Stimulated activated CD8-positive, alpha-beta memory T cell treated with anti-CD3 and anti-CD28 coated beads, Interleukin-4, amount 100 ng/mL, for 4 hours (primary cell): ENCODE measurements at places on chromosomes 12 and 14.
A peak's percentile ranks its signal among the peaks of the same experiment; 100 is the strongest.

GRCh38 chr14:61101803-61102548, 120.9 kb downstream of the SLC38A6 start:
- no peak for DNase-seq

GRCh38 chr14:64726585-64726890, 22.3 kb downstream of the PLEKHG3 start:
- no peak for DNase-seq

DNA sequence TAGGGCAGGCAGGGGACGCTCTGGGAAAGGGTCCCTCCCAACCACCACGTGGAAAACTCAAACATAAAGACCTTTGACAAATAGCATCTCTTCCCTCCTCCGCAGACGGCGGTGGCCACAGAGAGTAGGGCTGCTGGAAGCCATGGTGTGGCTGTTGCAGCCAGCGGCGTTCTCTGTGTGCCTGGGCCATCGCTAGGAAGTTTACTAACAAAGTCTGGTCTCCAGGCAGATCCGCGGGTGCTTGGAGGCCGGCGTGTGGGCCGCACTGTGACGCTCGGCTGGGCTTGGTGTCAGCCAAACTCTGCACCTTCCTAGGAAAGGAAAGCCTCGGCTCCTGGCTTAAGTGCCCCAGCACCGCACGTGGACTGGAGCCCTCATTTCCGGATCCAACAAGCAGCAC, 65.6 kb downstream of the CCDC88C start:
- DNase-seq, result no peak

DNA sequence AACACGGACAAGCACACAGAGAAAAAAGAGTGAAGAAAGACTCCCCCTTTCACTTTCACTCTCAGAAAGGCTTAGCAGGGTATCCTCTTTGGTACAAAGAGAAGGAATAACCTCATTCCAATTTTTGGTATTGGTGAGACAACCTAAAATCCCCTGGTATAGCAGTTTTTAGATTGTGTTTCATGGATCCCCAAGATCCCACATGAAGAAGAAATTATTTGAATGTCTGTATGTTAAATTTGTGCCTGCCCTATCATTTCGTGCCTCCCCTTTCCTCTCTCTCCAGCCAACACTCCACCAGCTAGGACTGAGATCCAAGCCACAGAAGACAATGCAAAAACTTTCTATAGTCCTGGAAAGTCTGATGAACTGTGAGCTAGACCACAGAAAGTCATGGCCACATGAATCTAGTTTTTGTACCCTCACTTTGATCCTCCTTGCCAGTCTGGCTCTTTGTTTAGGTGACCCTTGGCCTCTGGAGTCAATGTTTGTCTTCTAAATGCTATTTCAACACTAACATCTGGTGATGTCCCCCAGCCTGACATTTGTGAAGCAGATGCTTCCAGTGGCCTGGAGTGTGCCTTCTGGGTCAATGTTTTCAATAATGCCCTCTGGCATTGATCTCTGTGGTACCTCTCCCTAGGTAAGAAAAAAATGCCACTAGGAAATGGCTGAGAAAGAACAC, 181.9 kb upstream of the BMP4 start:
- DNase-seq, result no peak

GRCh38 chr14:103512701-103513611, 9.7 kb downstream of the CKB start:
- DNase-seq, result no peak

DNA sequence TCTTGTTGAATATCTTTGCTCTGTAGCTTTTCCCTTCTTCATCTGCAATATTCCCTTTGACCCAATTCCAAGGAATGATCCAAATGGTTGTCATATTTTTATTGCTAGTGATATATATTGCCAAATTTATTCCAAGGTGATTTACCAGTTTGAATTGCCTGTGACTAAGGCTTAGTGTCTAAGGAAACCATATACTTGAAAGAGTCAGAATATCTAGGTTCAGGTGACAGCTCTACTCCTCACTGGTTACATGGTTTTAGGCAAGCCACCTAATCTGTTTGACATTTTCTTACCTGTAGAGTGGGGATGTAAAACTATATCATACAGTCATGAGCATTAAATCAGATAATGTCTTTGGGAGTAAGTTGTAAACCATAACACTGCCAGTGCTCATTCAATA, 473.8 kb downstream of the NPAS3 start:
- no peak for DNase-seq

- DNase-seq, result no peak
Observed at GRCh38 chr12:81705586-81705985, 53.6 kb downstream of the PPFIA2 start.

- no peak for DNase-seq
Observed at GRCh38 chr14:57686304-57686703, 179.6 kb downstream of the SLC35F4 start.

GRCh38 chr14:71341156-71341555, 433.9 kb downstream of the PCNX1 start:
- DNase-seq, result no peak

- no peak for DNase-seq
Observed at GRCh38 chr12:127607146-127607725, 659.7 kb upstream of the TMEM132C start.

GRCh38 chr14:97594306-97594705, 797.1 kb downstream of the VRK1 start:
- no peak for DNase-seq

DNA sequence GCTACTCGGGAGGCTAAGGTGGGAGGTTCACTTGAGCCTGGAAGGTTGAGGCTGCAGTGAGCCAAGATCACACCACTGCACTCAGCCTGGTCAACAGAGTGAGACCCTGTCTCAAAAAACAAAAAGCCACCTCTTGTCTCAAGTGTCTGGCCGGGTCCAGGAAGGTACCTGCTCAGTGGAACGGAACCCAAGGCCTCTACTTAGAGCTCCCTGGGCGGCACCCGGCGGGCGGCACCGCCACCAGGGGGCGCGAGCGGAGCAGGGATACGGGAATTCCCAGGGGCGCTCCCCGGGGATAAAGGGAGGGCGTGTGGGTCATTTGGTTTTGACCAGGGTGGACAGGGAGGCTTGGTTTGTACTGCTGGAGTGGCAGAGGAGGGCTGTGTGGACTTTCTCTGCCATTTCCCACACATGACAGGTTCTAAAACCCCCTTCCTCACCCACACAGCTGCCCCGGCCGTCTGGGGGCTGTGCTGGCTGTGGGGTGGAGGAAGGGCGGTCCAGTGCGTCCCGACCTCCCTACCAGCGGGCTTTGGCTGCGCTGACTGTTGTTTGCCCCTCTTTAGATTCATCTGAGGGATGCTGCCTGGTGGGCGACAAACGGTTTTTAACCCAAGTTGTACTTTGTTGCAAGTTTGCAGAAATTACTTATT, 91.4 kb downstream of the SETD3 start:
- no peak for DNase-seq

DNA sequence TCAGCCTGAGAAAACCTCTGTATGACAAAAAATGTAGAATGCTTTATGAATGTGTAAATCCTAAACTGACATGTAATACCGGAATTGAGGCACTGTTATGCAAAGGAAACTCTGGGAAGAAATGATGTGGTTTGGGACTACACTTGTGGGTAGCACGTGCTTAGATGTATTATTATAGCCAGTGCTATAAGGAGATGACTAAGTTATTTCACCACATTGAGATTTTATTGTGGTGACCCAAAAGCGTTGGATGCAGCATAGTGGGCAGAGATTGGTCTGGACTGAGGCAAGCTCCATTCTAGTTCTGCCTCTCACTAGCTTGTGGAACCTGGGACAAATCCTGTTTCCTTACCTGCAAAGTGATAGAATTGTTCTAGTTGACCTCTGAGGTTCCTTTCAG, 172.2 kb downstream of the SNAPC1 start:
- DNase-seq, result no peak

DNA sequence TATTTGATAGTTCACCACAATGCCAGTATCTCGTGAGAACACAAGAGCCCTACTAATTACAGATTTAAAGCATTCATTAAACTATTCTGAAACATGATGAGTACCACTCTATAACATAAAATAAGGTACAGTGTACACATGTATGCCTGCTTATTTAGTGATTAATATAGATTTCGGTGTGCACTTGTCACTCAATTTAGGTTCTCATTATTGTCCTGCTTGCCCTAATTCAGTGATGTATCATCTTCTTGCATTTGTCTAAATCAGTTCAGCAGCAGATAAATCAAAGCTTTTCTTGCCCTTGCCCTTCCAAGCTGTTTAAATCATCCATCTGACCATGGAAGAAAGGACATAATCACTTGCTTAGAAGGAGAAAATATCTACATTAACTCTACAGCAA, 359.7 kb downstream of the GXYLT1 start:
- DNase-seq, result no peak

- no peak for DNase-seq
Observed at GRCh38 chr12:94228488-94228907, 80.1 kb downstream of the PLXNC1 start.

DNA sequence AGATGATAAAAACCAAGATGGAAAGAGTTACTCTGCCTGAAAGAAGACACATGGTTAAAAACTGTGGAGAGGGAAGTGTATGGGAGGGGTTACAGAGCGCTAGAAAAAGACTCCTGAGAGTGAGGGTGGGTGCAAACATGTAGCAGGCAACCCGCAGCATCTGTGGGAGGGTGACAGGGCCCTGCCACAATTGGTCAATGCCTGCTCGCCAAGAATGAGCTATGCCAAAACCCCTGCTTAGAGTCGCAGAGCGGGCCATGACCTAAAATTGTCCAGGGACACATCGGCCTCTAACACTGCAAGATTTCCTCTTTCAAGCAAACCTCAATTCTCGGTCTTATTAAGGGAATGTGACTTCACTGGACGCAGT, 700 bp downstream of the PRKAG1 start:
- DNase-seq, result no peak

GRCh38 chr12:89433634-89434033, 81.3 kb upstream of the DUSP6 start:
- DNase-seq, result no peak

DNA sequence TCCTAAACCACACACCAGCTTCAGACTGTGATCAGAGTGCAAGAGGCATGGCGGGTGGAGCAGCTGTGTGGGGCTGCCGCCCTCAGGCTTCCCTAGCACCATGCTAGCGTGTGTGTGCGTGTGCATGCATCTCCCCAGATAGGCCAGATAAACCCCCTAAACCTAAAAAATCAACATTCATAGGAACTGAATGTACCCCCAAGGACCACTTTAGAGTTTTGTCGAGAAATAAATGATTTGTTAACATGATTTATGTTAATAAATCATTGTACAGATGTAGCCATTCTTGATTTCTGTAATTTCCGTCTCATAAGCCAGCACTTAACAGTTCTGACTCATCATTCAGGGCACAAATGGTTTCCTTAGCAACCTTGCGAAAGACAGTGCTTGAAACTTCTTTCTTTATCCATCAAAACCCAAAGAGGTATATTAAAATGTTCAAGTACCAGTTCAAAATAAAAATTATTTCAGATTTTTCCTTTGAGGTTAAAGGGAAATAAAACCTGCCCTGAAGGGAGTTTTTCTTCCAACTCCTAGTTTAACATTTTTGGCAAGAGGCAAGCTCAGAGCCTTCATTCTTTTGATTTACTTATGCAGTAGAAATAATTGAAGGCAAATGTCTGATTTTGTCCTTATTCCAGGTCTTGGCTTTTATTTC, 206.2 kb upstream of the RGS6 start:
- DNase-seq, result no peak

DNA sequence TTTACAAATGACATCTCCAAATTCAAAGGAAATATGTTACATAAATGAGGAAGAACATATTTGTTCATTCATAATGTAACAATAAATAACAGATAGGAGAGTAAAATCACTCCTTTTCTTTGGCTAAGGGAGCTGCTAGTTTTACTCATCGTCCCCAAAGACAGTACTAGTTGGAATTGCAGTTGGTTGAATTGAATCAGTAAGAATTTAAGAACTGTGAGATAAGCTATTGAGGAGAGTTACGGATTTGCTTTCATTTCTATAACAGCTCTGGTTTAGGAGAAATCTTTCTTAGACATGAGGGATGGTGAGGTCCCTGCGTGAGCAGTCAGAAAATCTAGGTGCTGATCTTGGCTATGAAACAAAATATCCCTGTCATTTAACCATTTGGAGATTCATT, 402.8 kb downstream of the AEBP2 start:
- no peak for DNase-seq

- DNase-seq, result no peak
Observed at GRCh38 chr14:75559451-75560222, 18.8 kb upstream of the FLVCR2 start.

- no peak for DNase-seq
Observed at GRCh38 chr14:38405851-38406635, 150.2 kb upstream of the CLEC14A start.

GRCh38 chr12:110545812-110546211, 37.3 kb downstream of the PPTC7 start:
- DNase-seq, result no peak

DNA sequence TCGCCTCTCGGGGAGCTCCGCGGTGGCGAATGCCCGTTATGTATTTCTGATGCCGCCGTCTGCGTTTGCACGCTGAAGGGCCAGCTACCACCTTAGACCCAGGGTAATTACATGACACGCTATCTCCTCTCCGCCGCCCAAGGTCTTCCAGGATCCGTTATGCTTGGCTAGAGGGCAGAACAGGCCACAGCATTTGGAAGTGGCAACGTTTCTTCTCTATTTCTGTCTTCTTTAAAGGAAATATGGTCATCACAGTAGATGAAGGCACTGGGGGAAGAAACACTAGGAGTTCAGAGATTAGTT, 861 bp upstream of the MDGA2 start:
- DNase-seq, result no peak

GRCh38 chr12:99387661-99388060, 259.9 kb upstream of the GARIN6 start:
- no peak for DNase-seq

DNA sequence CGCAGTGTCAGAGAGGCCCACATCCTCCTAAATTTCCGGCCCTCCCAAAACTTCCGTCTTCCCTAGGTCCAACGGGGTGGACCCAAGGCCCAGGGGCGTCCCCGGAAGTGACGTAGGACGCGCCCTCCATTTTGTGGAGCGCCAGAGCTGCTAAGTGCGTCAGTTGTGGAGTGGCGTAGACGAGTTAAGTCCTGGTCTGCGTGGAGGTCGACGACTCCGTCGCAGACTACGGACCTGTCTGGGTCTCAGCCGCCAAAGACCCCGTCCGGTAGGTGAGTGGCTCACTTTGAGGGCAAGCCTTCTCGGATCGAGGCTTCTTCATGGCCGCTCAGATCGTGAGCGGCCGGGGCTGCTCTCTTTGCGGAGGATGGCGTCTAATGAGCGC, at the start of gene SRSF5:
Gene SRSF5, plus strand, starts transcription at position 159 of the 385 bp plus-strand sequence. CDS start 1,015 bp downstream, outside the sequence.
- peak; percentile 87 for DNase-seq

GRCh38 chr12:124675881-124676713, 108.7 kb upstream of the NCOR2 start:
- DNase-seq, result no peak
